ENCODE measurements at places on chromosomes 1 and 21. TPM values are rescaled to one million over a fixed set of nuclear protein-coding genes. Genes with fewer than 3 reads are reported as not detected.

DNA sequence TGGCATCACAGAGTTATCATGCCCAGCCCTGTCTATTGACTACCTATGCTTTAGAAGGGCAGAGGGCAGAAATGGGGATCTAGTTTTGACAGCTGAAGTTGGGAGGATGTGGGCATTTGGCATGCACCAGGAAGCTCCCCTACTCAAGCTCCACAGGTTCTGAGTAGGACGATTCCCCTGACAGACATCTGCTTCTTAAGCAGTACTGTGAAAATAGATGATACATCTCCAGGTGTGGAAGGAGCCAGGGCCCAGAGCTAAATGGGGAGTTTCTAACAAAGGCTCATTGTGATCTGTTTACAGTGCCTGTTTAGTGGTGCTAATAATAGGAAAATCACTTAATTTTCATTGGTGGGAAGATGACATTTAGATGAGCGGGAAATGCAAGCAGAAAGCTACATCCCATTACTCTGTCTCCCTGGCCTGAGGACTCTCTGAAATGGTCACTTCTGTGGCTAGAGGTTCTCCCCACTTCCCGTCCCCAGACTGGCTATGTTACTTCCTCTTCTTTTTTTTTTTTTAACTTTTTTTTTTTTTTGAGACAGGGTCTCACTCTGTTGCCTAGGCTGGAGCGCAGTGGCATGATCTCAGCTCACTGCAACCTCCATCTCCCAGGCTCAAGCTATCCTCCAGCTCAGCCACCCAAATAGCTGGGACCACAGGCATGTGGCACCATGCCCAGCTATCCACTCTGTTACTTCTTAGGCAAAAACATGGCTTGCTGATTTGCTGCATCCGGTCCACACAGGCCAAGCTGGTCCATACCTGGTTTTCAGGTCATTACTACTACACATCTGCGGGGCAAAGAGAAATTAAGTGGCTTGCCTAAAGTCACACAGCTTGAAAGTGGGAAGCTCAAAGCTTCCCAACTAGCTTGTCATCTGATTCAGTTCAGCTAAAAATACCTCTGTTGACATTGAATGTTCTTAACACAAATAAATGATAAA lies 23.2 kb upstream of the CNIH3 start:
- H3K27ac ChIP-seq: no peak overlapping the region
- peaks cover 3% of the 10 kb centered on the region for H3K4me1 ChIP-seq
- no peaks in the 10 kb centered on the region for H3K27me3 ChIP-seq
- DNase-seq: no peak

DNA sequence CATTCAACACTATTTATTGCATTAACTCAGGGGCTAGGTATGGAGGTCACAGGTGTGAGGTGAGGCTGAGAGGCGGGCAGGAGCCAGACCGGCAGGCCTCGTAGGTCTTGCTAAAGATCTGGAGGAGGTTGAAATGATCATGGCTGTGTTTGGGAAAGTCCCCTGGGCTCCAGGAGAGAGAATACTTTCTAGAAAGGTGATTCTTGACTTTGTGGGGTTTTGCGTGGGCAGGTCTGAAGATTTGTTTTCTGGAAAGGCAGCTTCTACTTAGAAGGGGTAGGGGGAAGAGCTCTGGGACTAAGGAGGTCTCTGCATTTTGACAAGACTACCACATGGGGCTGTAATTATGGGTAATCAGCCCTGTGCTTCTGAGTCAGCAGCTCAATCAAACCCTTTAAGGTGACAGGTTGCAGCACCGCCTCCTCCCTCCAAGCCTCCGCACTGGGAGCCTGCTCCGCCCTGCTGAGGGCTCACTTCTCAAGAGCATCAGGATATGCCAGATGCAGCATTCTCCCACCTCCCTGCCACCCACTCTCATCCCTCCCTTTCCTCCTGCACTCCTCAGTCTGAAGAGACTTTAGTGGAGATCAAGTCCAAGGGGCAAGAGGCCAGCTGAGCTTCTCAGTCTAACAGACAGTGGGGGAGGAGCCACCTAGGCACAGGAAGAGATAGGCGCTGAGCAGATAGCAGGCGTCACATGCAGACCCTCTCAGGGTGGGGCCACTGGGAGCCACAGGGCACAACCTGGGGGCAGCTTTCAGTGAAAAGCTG lies 30.5 kb downstream of the SLC30A1 start:
- H3K4me3 ChIP-seq: no peak overlapping the region
- no peak for DNase-seq
- H3K27ac ChIP-seq: no peak overlapping the region
- H3K4me1 ChIP-seq: no peaks in the 10 kb centered on the region

GRCh38 chr21:45995686-45996179 lies 14.2 kb downstream of the COL6A1 start:
- peak overlapping the region; percentile 73 for H3K27ac ChIP-seq
- H3K4me3 ChIP-seq: no peak overlapping the region
- H3K4me1 ChIP-seq: peaks cover 10% of the 10 kb centered on the region
- no peaks in the 10 kb centered on the region for H3K36me3 ChIP-seq
- H3K27me3 ChIP-seq: no peaks in the 10 kb centered on the region

- no peak overlapping the region for H3K27ac ChIP-seq
- no peak overlapping the region for H3K4me3 ChIP-seq
- no peak for DNase-seq
- H3K27me3 ChIP-seq: no peaks in the 10 kb centered on the region
- H3K36me3 ChIP-seq: no peaks in the 10 kb centered on the region
Observed at GRCh38 chr1:195472291-195472690, 1135.9 kb downstream of the KCNT2 start.

GRCh38 chr21:44454747-44455523 lies at the start of gene LRRC3:
LRRC3 (plus strand) TSS chr21:44455510; CDS start chr21:44456645, 1,135 bp downstream.
- no peaks in the 10 kb centered on the region for H3K36me3 ChIP-seq
- peaks cover 4% of the 10 kb centered on the region for H3K4me1 ChIP-seq
- H3K4me3 ChIP-seq: peak within 1 kb of the TSS; percentile 63
- no peaks in the 10 kb centered on the region for H3K27me3 ChIP-seq

The PTPN14 gene
- 14.4 TPM for total RNA-seq
